ENCODE measurements at places on chromosomes 11 and 22.
A peak's percentile ranks its signal among the peaks of the same experiment; 100 is the strongest.

DNA sequence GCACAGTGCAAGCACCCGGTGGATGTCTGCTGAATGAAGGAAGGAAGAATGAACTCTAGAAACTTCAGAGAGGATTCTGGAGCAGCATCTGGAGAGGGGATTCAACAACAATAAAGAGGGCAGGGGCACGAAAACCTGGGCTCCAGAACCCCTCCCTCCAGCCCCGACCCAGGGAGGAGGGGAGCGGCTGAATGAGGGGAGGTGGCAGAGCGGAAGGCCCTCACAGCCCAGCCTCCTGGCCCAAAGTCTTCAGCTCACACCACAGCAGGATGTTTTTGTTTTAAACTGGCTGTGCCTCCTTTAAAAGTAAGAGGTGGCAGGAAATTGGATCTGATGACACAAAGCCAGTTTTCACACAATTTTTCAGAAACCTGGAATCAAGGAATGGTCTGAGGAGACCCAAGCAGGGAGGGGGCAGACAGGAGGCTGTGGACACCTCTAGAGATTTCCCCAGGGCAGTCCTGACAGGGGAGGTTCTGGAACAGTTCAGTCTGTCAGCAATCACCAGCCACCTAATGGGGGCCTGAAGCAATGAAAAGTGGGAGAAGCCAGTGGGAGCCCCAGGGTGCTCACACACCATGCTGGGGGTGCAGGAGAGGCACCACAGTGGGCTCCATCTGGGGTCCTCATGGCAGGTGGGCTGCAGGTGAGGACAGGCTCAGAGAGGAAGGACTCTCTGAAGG, 44.4 kb upstream of the TCF20 start:
- no peak for DNase-seq

DNA sequence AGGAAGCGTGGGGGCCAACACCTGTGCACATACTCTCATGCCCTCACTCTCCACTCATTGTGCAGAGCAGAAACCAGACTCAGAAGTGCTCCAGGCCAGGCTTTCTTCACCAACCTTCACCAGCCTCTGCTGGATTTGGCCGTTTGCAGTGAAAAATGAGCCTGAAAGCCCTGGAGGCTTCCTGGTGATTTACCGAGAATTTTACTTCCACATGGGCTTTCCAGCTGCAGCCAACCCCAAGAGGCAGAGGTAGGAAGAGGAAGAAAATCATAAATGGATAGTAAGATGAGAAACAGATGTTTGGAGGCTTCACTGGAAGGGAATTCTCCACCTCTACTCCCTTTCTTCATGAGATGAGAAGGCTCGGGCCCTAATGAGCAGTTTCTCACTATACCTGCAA, 155.4 kb downstream of the ETS1 start:
- no peak for DNase-seq

DNA sequence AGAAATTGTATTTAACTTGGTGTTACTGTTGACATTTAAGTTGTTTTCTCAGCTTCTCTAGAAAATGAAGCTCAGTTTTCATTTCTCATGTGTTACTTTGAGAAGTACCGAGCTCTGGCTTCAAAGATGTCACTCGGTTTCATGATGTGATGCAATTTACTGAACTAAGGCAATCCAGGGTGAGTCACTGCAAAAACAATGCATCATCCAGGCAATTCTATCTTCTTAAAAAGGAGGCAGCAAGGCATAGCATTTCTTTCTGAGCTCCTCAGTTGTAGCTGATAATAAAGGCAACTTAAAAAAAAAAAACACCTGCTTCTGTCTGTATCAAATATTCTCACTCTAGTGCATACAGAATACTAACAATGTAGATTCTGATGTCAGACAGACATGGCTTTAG, 91.1 kb upstream of the KCNA4 start:
- peak; percentile 85 for DNase-seq

DNA sequence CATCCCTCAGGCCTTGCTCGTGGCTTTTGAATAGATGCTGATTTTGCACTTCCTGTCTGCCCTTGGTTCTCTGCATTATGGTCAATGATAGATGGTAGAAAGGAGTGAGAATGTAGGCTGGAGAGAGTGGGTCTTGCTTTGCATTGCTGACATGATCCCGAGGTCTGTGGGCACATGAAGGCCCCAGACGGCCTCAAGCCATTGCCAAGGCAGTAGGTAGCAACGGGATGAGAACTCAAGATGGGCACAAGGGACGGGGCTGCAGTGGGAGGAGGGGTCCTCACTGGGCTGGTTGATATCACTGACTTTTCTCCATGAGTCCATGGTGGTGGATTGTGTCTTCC, 54.0 kb downstream of the GAB4 start:
- no peak for DNase-seq

DNA sequence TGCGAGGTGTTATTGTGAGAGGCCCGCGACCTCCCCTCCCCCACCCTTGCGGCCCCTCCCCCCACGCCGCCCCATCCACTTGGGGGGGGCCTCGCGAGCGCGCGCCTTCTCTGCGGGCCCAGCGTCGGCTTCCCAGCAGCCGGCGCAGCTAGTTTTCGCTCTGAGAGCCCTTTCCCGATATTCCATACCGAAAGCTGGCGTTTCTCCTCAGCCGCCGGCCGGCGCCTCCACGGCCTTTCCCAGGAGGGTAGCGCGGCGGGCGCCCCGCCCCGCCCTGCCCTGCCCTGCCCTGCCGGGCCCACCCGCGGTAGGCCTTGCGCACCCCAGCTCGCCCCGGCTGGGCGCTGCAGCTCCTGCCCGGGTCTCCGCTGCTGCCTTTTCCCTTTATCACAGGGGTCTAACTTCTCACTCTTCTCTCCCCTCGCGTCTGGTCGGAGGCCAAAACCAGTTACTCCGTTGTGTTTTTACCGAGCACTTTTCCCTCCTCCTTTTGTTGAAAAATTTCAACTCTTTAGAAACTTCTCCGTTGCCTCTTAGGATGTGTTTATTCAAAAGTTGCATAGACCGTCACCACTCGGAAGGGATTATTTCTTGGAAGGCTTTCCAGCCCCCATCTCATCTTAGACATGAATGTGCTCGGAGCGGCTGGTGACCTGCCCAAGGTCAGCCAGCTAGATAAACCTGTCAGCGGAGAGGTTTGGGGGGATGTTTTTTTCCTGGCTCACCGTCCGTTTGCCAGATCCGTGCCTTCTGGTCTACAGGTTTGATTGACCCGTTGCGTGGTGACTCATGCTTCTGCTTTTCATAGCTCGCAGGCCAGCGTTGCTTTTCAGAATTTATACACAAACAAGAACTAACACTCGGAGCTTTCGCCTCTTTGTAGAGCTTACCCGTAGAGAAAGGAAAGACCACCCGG, 648 bp downstream of the PAFAH1B2 start:
- DNase-seq, result peak; percentile 74

DNA sequence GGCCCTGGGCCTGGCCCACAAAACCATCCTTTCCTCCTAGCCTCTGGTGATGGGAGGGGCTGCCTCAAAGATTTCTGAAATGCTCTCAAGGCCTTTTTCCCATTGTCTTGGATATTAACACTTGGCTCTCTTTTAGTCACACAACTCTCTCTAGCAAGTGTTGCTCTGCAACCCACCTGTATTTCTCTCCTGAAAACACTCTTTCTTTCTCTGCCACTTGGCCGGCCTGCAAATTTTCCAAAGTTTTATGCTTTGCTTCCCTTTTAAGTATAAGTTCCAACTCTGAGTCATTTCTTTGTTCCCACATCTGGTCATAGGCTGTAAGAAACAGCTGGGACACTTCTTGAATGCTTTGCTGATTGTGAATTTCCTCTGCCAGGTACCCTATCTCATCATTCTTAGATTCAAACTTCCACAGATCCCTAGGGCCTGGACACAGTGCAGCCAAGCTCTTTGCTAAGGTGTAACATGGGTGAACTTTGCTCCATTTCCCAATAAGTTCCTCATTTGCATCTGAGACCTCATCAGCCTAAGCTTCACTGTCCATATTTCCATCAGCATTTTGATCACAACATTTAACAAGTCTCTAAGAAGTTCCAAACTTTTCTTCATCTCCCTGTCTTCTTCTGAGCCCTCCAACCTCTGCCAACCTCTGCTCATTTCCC, 93.8 kb downstream of the TRIM29 start:
- DNase-seq, result no peak

DNA sequence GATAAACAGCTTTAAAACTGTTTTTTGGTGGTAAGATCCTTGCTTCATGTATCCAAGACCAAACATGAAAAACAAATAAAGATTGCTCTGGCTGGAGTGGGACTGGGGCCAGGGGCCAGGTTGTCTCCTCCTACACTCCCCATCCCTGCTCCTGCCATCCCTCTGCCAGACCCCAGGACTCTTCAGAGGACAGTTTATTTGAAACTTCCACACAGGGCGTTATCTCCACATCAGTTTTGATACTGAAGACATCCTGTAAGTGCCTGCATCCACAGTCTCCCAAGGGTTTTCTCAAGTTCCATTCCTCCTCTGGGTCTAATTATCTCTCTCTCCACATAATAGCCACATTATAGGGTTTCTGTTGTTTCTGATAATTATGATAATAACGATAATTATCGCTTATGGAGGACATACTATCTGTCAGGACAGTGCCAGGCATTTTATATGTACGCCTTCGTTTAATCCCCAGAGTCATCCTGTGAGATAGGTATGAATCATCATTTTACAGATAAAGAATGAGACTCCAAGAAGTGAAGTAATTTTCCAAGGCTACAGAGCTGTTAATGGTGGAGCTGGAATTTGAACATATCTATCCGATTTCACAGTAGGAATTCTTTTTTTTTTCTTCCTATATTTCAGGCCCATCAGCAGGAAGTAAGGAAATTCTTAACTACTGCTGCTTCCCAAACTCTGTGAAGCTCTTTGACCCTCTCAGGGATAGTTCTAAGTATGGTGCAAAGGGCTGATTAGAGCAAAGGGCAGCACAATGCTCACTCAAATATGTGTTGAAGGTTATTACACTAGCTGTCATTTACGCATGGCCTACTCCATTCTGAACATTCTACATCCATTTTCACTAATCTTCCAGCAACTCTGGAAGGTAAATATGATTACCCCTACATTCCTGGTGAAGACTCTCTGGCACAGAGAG, 488.0 kb upstream of the CCDC90B start:
- peak; percentile 17 for DNase-seq

GRCh38 chr11:44192462-44193100, 97.1 kb downstream of the EXT2 start:
- no peak for DNase-seq

DNA sequence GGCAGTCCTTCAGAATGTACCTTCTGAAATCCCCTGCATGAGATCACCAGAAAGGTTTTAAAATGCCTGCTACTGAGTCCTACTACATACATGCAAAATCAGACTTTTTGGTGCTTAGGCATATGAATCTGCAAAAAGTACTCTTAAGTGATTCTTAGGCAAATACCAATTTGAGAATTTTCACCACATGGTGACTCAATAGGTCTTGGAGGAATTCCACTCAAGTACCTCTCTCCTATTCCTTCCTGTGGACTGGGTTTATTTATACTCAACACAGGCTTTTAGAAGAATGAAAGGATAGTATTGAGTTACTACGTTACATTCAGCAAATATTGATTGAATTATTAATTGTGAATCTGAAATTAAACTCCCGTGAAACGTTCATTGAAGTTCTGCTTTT, 223.9 kb downstream of the CNTN5 start:
- no peak for DNase-seq

- DNase-seq, result no peak
Measured at GRCh38 chr22:30323246-30323645, 3.5 kb downstream of the TBC1D10A start.

DNA sequence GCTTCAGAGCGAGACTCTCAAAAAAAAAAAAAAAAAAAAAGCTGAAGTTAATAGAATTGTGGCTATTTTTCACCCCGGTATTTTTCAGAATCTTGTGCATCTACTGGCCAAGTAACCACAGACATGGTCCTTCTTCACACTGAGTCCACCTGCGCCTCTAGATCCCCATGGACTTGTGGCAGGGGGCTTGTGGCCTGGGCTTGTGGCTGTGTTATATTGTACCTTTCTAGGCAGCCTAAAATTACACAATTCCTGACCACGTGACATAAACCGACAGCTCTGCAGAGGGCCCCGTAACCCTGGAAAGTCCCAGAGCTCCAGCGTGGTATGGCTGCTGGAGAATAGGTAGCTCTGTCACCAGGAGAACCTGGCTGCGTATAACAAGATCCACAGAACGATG, 10.9 kb upstream of the NAALADL1 start:
- DNase-seq, result peak; percentile 43

DNA sequence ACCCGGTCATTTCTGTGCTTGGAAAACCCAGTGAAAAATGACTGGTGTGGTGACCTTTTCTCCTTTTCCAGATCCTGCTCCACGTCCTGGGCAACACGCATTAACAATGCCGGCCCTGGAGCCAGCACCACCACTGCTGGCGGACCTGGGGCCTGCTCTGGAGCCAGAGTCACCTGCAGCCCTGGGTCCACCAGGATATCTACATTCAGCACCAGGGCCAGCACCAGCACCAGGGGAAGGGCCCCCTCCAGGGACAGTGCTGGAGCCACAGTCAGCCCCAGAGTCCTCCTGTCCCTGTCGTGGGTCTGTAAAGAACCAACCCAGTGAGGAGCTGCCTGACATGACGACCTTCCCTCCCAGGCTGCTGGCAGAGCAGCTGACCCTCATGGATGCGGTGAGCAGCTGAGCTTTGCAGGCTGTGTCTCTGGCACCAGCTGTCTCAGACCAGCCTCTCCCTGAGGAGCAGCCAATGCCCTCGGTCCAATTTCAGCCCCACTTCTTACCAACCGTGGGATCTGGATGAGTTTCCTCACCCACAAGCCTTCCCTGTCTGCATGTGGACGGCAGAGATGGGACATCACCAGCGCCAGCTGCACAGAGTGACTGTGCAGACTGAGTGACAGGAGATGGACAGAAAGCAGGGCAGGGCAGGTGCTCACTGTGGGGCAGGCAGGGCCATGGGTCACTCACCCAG, 1.9 kb downstream of the RGL4 start:
- DNase-seq, result no peak

GRCh38 chr22:34096770-34097169, 176.5 kb upstream of the LARGE1 start:
- no peak for DNase-seq

DNA sequence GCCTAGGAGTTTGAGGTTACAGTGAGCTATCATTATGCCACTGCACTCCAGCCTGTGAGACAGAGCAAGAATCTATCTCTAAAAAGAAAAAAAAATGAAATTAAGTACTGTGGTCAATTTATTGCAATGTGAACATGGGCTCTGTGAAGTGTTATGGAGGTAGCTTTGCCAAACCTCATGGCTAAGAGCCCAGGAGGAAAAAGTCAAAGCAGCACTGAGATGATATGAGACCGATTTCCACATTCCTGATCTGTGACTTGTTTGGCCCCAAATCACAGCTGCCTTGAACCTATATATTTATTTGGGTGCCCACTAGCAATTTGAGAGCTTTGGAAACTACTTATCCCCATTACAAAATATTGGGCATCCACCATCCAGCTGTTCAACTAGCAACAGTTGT, 29.8 kb upstream of the TMEM135 start:
- DNase-seq, result no peak

DNA sequence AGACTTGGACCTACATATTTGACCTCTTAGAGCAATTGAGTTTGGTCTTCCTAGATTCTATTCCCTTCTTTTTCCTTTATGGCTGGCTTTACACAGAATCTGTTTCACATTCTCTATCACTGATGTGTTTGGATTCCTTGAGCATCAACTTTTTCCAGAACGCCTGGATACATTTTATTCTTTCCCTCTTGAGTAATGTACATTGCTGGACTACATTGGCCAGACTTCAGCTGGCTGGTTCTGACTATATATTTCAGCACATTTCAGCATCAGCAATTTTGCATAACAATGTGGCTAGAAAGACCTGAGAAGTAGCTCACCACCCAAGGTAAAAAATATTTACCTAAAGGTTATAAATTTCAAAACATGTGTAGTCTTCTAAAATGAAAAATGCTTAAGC, 2198.2 kb upstream of the RAG2 start:
- DNase-seq, result no peak
